ENCODE measurements at places on chromosomes 11 and 22. TPM values are rescaled to one million over a fixed set of nuclear protein-coding genes. Genes with fewer than 3 reads are reported as not detected.

OR52H1 gene
- polyA plus RNA-seq, result not detected

GRCh38 chr11:1925373-1926155 is 6.1 kb downstream of the TNNT3 start:
- DNase-seq, result no peak

- no peak for DNase-seq
Observed at GRCh38 chr11:76978239-76978638, 56.0 kb upstream of the B3GNT6 start.

GRCh38 chr11:29224739-29225384 is 792.0 kb downstream of the KCNA4 start:
- DNase-seq, result no peak

GSTT2 gene
- 0.39 TPM for polyA plus RNA-seq

DNA sequence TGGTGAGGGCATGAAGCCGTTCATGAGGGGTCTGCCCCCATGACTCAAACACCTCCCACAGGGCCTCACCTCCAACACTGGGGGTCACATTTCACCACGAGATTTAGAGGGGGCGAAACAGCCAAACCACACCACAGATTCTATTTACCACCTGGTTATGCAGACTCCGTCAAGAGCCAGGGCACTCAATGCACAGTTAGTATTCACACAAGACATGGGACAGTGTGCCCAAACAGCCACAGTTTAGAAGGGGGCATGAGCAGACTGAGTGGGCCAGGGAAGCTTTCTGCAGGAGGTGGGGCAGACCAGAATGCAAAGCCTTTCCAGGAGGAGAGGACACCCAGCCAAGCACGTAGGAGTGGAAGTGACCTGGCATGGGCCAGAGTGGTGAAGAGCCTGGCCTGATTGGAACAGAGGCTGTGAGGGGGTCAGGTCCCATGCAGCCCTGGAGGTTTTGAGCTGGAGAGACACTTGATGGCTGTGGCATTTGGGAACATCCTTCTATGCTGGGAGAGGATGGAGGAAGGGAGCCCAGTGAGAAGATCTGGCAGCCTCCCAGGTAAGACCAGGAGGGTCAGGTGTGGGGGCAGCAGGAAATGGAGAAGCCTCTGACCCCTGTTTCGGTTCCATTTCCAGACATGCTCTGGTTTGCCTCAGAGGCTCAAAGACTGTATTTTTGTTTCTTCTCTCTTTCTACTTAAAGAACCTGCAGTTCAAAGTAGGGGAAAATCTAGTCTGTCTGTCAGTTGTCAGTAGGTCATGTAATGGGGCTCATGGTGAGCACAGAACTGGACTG is 199.1 kb upstream of the NCAM1 start:
- DNase-seq, result no peak

MMP10 gene
- polyA plus RNA-seq, result 0.22 TPM
